Pons (tissue), 1 donor: ENCODE measurements at places on chromosomes 16 and 17.

GRCh38 chr16:69626256-69626655, 60.5 kb downstream of the NFAT5 start:
- no peak for DNase-seq

DNA sequence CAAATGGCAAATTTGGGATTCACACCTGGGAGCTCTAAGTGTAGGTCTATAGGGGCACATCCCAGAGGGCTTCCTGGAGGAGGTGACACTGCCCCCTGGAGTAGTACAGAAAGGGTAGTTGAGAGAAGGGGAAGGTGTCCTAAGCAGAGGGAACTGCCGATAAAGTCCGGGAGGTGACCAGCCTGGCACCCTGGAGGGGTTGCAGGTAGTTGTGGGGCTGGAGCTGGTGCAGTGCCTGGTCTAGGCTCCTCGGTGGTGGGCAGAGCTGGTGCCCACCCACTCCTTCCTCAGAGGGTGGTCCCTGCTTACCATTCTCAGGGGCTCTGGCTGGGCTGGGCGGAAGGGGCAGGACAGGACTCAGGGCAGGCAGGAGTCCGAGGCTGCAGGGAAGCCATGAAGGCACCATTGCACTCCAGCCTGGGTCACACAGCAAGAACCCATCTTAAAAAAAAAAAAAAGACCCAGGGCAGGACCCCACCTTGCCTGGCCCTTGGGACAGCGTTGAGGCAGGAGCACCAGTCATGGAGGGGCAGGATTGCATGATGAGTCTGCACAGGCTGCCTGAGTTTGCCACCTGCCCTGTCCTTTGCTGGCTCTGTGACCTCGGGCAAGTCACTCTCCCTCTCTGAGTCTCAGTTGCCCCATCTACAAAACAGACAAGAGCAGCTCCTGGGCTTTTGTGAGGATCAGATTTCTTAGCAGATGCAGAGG, 43.8 kb downstream of the LAT start:
- no peak for DNase-seq

DNA sequence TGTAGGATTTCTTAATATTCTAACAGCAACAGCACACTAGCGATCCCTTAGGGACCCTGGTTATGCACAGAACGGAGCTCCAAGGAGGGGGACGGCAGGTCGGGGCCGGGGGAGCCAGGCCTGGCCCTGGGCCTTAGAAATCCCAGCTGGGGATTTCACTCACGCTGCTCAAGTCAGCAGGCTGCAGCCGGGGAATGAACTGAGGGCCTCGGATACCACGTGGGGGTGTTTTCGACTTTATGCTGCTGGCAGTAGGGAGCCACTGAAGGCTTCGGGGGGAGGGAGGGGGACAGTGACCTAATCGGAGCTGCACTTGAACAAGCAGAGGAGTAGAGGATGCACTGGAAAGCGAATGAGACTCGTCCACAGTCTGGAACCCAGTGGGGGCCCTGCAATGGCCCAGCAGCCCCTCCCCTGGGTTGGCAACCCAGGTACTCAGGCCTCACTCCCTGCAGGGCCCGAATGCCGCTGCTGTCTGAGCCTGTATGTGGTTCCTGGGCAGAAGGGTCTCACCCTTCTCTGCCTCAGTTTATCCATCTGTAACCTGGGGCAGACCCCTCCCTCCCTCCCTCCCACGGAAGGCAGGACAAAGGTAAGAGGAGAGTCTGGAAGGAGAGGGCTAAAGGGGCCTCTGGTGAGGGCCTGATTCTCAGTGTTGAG, 53.7 kb downstream of the RPH3AL start:
- DNase-seq, result no peak

DNA sequence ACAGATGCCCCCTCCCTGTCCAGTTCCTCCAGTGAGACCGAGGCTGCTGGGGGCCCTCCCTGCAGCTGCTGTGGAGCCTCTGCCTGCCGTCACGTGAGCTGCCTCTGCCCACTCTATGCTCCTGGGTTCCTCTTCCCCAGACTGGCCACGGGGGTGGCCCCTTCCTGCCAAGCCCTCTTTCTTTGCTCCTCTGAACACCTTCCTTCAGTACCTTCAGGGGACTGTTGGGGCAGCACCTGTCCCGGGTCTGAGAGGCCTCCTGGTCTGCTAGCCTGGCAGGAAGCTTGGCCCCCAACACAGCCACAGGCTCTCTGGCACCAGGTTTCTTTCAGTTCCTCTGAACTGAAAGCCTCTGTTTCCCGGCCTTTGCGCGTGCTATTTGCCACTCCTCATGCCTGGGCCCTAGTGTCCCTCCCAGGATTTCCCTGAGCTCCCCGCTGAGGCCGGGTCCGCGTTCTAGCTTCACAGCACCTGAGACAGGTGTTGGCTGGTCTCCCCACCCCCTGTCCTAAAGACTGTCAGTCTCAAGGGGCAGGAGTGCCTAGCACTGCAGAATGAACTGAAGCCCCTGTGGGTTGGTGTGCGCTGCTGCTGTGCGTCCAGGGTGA, 6.6 kb upstream of the ATP6V0C start:
- peak; percentile 55 for DNase-seq

GRCh38 chr16:82016964-82017363, 5.7 kb upstream of the SDR42E1 start:
- DNase-seq, result no peak
